ENCODE measurements at places on chromosomes 6 and 20. TPM values are rescaled to one million over a fixed set of nuclear protein-coding genes. Genes with fewer than 3 reads are reported as not detected.

The NKAIN4 gene
- 0.60 TPM for total RNA-seq

The GJA10 gene
- not detected for total RNA-seq

The HLA-DQA1 gene
- total RNA-seq = not detected

The HSPA12B gene
- total RNA-seq = not detected

The CFB gene
- total RNA-seq = 3.9 TPM

The SPDEF gene
- 0.65 TPM for total RNA-seq

The LHFPL5 gene
- total RNA-seq = not detected

DNA sequence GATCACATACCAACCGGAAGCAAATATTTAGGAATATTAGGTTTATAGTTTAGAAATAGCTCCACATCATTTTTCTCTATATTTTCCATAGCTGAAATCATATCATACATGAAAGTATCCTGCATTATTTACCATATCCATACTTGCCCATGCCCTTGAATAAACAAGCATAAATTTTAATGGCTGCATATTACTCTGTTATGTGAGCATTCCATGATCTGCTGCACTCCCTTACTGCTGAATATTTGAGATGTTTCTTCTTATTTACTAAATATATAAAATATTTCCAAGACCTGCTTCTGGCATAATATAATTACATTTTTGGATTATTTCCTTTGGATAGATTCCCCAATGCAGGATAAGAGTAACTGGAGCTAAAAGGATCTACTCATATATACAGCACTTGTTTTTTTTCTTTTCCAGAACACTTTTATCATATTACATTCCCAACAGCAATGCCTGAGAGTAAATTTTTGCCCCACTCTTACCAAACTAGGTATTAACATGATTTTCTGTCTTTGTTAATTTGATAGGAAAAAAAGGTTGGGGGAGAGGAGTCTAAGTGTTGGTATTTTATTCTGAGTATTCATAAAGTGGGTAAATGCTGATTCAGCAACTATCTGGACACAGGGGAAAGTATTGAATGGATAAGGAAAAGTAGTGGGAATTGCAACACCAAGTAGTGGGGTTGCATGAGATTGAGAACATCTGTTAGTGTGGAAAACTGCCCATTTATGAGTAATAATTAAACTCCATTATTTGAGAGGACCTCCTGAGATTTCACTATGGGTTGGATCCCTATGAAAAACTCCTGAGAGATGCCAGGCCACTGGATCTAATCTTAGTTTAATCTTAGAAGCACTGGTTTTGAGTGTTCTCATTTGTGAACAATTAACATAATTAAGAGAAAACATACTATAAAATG lies 76.0 kb downstream of the MAN1A1 start:
- H3K27me3 ChIP-seq = no peaks in the 10 kb centered on the region
- no peak overlapping the region for H3K27ac ChIP-seq
- H3K36me3 ChIP-seq = peaks cover 18% of the 10 kb centered on the region
- no peak for DNase-seq

DNA sequence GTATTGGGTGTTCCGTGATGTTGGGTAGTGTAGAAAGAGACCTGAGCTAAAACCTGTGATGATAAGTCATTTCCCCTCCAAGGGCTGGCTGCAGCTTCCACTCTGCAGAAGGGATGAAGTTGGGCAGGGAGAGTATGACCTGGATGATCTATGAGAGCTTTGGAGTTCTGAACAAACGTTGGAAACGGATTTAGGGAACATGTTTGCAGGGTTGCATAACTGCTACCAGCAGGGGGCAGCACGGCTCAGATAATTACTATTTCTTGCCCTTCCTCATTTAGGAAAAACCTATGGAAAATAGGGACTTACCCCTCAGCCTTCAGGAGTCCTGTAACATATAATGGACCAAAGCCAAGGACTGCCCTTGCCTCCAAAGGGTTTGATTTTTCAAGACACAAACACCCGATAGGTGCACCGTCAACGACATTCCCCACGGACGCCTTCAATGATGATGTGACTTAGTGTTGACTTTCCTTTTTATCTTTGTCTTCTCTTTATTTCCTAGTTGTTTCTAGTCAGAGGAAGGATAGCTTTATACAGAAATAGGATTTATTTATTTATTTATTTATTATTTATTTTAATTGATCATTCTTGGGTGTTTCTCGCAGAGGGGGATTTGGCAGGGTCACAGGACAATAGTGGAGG lies 164.9 kb upstream of the SASH1 start:
- H3K4me1 ChIP-seq = peaks cover 7% of the 10 kb centered on the region
- H3K27ac ChIP-seq = no peak overlapping the region
- H3K4me3 ChIP-seq = no peak overlapping the region
- no peak for DNase-seq
- peaks cover 3% of the 10 kb centered on the region for H3K27me3 ChIP-seq

DNA sequence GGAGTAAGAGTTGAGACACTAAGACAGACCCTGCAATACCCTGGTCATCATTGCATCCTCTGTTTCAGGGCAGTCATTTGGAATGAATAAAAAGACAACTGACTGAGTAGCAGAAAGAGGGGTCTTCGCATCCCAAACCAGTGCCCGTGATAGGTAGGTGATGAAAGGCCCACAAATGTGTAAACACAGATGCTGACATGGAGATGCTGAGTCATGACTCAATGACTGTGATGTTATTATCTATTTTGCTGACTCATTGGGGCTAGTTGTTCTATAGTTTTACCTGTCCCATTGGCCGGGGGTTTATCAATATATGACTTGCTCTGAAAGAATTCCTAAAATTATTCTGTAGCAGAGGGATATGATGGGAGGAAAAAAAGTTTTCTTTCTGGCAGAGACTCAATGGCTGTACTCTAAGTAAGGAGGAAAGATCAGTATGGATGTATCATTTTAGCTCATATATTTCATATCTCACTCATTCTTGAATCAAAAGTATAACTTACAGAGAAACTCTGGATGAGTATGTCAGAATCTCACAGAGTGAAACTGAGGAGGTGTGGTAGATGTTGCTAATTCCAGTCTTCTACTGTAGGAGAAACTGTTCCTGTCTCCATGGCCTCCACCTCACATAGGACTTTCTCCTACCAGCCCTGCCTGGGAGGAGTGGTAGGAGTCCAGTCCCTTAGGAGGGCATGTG lies 119.9 kb upstream of the PREP start:
- no peaks in the 10 kb centered on the region for H3K36me3 ChIP-seq
- no peak overlapping the region for H3K27ac ChIP-seq
- DNase-seq = no peak
- peaks cover 5% of the 10 kb centered on the region for H3K27me3 ChIP-seq

DNA sequence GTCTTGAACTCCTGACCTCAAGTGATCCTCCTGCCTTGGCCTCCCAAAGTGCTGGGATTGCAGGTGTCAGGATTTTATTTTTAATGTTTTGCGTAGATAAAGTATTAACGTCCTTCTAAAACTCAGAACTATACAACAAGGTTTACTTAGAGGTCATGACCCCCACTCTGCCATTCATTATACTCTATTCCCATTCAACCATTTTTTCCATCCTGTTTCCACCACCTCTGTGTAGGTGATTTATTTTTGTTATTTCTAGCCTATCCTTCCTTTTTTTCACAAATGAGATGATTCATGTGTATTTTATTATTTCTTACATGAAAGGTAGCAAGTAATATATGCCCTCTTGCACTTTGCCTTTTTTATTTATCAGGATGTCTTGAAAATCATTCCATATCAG lies 138.1 kb downstream of the FARS2 start:
- no peaks in the 10 kb centered on the region for H3K4me1 ChIP-seq
- H3K27me3 ChIP-seq = no peaks in the 10 kb centered on the region
- H3K4me3 ChIP-seq = no peak overlapping the region
- H3K36me3 ChIP-seq = peaks cover 1% of the 10 kb centered on the region

- H3K36me3 ChIP-seq = peaks cover 9% of the 10 kb centered on the region
- peak; percentile 65 for DNase-seq
- no peaks in the 10 kb centered on the region for H3K27me3 ChIP-seq
These were observed 46.8 kb downstream of the PYGB start for GRCh38 chr20:25294459-25295385.

GRCh38 chr6:169252505-169253189 lies 999 bp downstream of the THBS2 start:
- no peak overlapping the region for H3K27ac ChIP-seq
- no peaks in the 10 kb centered on the region for H3K36me3 ChIP-seq
- peaks cover 12% of the 10 kb centered on the region for H3K4me1 ChIP-seq
- H3K4me3 ChIP-seq = no peak overlapping the region
- H3K27me3 ChIP-seq = peaks cover 78% of the 10 kb centered on the region

DNA sequence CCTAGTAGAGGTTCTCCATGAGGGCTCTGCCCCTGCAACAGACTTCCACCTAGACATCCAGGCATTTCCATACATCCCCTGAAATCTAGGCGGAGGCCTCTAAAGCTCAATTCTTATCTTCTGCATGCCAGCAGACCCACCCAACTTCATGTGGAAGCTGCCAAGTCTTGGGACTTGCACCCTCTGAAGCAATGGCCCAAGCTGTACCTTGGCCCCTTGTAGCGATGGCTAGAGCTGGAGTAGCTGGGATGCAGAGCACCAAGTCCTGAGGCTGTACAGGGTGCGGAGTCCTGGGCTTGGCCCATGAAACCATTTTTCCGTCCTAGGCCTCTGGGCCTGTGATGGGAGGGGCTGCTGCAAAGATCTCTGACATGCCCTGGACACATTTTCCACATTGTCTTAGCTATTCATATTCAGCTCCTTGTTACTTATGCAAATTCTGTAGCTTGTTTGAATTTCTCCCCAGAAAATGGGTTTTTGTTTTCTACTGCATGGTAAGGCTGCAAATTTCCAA lies 17.4 kb upstream of the ELOVL5 start:
- DNase-seq = no peak
- no peak overlapping the region for H3K27ac ChIP-seq
- H3K27me3 ChIP-seq = peaks cover 31% of the 10 kb centered on the region
- H3K36me3 ChIP-seq = no peaks in the 10 kb centered on the region

GRCh38 chr6:163745536-163746400 lies 331.2 kb downstream of the QKI start:
- DNase-seq = no peak
- peaks cover 6% of the 10 kb centered on the region for H3K4me1 ChIP-seq

- no peak overlapping the region for H3K4me3 ChIP-seq
- peaks cover 14% of the 10 kb centered on the region for H3K36me3 ChIP-seq
- DNase-seq = no peak
- no peaks in the 10 kb centered on the region for H3K27me3 ChIP-seq
- no peak overlapping the region for H3K27ac ChIP-seq
These were observed 100.7 kb downstream of the RIN2 start for GRCh38 chr20:19858466-19859371.

DNA sequence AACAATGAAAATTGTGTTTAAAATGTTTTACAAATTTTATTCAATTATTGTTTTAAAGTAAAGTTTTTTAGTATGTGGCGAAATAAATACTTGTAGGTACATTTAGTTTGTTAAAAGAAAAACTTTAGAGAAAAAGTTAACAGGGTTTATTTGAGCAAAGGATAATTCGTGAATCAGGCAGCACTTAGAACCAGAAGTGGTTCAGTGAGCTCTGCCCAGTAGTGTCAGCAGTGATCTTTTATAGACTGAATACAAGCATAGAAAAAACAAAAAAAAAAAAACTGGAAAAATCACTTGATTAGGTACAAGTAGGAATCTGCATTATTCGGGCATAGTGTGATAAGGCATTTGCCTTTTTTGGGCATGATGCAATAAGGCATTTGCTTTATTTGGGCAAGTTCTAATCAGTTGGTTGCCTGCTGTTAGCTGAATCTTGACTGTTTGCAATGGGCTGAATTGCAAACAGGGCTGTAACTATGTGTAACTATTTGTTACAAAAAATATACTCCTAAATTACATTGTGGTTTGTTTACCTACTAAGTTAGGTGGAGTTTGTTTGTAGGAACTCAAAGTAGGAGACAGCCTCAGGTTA lies 122.9 kb upstream of the MMS22L start:
- DNase-seq = no peak
- peaks cover 8% of the 10 kb centered on the region for H3K4me1 ChIP-seq
- no peak overlapping the region for H3K27ac ChIP-seq
- no peak overlapping the region for H3K4me3 ChIP-seq

DNA sequence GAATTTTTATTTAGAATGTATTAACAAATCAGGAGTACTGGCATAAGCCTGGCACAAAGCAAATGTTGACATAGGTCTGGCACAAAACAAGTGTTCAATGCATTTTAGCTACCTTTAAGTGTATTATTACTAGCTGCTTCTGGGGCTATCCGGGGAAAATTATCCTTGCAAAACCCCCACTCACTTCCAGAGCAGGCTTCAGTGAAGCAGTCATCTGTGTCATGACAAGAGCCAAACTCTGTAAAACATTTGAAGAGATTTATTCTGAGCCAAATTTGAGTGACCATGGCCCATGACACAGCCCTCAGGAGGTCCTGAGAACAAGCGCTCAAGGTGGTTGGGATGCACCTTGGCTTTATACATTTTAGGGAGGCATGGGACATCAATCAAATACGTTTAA lies 6.4 kb upstream of the TRIM38 start:
- H3K36me3 ChIP-seq = peaks cover 2% of the 10 kb centered on the region
- H3K27ac ChIP-seq = no peak overlapping the region
- no peaks in the 10 kb centered on the region for H3K27me3 ChIP-seq
- H3K4me1 ChIP-seq = peaks cover 10% of the 10 kb centered on the region
- H3K4me3 ChIP-seq = no peak overlapping the region

DNA sequence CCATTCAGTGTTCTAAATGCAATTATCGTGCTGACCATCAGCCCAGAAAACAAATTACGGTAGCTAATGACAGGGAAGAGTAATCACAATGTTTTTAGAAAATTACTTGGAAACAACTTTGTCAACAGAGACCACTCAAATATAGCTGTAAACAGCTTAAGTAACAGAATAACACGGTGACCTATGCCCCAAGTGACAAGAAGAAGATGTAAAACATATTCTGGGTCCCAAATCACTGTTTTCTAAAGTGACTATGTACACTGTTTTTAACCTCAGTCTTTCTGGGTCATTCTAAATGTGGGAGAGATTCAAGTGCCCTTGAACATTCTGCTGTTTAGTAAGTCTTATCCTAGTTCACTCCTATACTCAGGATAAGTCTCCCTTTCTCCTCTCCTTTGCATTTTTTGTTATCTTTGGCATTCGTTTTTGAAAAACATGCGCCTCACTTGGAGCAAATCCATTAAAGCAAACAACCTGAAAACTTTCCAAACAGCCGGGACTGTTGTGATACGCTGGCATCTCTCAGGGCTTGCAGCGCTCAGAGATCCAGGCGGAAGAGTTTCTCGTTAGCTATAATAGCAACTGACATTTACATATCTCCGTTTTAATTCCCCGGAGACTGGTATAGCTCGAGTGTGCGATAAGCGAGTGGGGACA lies 114.5 kb upstream of the SOX4 start:
- H3K4me1 ChIP-seq = peaks cover 16% of the 10 kb centered on the region
- H3K27ac ChIP-seq = peak overlapping the region; percentile 83
- no peaks in the 10 kb centered on the region for H3K27me3 ChIP-seq
- DNase-seq = no peak
- H3K4me3 ChIP-seq = no peak overlapping the region

DNA sequence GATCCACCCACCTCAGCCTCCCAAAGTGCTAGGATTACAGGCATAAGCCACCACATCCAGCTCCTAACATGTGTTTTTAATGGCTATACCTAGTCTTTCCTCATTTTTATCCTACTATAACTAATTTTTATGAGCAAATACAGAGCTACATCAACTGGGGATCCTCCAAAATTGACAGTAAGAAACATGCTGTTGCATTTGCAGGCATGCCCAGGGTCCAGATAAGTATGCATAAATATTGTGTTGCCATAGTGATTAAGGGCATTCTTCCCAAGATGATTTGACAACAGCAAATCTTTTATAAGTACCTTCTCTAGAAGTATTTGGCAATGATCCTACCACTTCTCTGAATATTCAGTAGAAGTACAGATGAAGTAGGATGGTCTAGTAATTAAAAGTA lies 41.9 kb upstream of the MOXD1 start:
- H3K36me3 ChIP-seq = peaks cover 5% of the 10 kb centered on the region
- no peaks in the 10 kb centered on the region for H3K27me3 ChIP-seq
- no peak overlapping the region for H3K4me3 ChIP-seq
- no peaks in the 10 kb centered on the region for H3K4me1 ChIP-seq
- H3K27ac ChIP-seq = no peak overlapping the region
- DNase-seq = no peak
